ENCODE measurements at places on chromosomes 4 and X. TPM values are rescaled to one million over a fixed set of nuclear protein-coding genes. Genes with fewer than 3 reads are reported as not detected.

MAGEA3 gene
- 0.58 TPM for total RNA-seq

XG gene
- total RNA-seq = 0.30 TPM

FHIP1A gene
- 4.1 TPM for total RNA-seq

ADH1A gene
- total RNA-seq = not detected

SERPINA7 gene
- not detected for total RNA-seq

LARP7 gene
- total RNA-seq = 33.9 TPM

MAGEC1 gene
- total RNA-seq = not detected

RAPGEF2 gene
- 50.9 TPM for total RNA-seq

- DNase-seq = no peak
Measured at GRCh38 chrX:84907324-84907968, 96.2 kb upstream of the APOOL start.

DNA sequence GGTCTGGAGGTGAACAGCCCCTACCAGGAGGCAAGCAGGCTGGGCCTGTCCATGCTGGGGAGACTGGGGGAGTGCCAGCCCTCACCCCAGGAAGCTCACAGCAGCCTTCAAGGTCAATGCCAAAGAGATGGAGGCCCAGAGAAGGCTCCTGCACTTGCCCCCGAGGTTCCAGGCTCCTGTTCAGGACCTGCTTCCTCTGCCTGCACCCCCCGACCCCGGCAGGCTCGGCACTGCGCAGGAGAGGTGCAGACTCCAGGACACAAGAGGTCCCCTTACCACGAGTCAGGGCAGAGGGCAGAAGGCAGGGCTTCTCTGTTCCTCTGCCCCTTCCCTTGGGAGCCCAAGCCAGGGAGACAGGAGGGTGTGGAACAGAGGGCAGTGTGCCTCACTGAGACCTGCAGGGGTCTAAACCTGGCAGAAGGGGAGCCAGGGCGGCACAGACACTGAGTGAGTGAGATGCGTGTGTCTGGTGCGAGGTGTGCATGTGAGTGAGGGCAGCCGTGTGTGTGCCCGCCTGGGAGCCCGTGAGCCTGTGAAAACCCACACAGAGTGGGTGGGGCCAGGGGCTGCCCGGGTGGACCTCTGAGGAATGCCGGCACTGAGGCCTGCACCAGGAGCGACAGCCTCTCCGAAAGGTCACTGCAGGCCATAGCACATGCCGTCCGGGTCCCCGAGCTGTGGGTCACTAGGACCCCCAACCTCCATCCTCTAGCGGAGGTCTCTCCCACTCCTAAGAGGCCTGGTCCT, 30.7 kb upstream of the FGFR3 start:
- DNase-seq = no peak

DNA sequence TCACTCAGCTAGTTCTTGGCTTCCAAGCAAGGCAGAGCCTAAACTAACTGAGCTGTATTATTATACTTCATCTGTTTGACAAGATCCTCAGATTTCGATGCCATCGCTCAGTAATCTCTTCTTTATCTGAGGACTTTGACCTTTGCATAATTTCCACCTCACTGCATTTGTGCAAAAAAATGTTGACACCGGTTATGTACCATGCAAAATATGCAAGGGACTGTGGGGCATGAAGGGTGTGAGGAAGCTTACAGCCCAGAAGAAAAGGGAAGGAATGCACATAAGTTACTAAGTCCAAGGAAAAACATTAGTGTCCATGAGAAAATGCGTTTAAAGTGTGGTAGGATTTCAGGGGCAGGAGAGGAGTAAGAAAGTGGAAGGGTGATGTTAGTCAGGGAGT, 295.4 kb downstream of the PACRGL start:
- no peak for DNase-seq

DNA sequence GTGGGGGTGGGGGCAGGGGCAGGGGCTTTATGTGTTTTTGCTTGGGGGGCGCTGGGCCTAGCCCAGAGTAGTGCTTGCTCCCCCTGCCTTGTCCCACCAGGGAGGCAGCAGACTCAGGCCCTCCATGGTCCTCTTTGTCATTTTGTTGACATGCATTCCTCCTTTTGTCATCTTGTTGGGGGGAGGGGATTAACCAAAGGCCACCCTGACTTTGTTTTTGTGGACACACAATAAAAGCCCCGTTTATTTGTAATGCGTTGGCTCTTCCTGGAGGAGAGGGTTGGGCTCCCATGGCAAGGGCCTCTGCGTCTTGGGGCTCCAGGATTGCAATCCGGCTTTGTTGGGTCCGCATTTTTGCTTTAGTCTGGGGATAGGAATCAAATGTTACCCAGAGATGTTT, 2.2 kb downstream of the EMD start:
- DNase-seq = no peak

- DNase-seq = no peak
Measured at GRCh38 chr4:143441678-143442077, 71.8 kb upstream of the SMARCA5 start.

DNA sequence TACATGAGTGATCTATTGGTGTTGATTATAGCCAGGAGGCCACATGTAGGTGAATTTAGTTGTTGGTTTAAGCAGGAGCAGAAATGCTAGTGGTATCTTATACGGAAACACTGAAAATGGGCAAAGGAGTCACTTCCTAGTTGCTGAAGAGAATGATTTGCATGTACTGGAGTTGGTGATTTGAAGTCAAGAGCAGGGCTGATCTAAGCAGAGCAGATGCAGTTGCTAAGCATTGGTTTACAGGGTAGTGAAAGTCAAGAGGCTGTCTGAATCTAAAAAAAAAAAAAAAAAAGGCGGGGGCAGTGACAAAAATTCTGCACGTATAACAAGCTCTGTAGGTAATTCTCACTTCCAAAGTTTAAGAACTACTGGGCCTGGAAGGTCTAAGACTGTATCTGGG, 90.4 kb upstream of the HPRT1 start:
- no peak for DNase-seq

GRCh38 chr4:1628892-1629698, 55.0 kb downstream of the FAM53A start:
- no peak for DNase-seq

DNA sequence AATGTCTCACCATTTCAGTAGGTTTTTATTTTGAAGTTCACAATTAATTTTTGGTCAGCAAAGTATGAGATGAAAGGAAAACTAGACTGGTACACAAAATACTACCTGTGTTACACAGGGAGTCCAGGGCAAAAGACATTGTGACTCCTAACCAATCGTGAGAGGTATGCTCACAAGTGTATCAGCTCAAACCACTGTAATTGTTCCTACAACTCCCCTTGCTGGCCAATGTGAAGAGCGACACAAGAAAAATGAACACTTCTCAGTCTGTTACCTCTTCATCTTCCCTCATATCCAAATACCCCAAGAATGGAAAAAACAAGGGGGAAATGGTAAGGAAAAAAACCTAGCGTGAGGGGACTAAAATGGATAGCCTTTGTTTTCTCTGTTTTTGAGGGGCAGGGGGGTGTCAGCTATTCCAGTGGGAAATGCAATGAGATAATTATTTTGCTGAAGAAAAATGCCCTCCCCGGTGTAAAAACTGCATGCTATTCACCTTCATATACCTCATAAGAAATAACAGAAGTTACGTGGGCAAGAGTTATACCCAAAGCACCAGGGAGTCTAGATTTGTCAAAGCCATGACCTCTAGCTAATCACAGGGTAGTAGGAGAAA, 30.6 kb upstream of the NSUN7 start:
- peak; percentile 47 for DNase-seq

GRCh38 chr4:27360790-27361267, 500.2 kb downstream of the STIM2 start:
- DNase-seq = peak; percentile 84

DNA sequence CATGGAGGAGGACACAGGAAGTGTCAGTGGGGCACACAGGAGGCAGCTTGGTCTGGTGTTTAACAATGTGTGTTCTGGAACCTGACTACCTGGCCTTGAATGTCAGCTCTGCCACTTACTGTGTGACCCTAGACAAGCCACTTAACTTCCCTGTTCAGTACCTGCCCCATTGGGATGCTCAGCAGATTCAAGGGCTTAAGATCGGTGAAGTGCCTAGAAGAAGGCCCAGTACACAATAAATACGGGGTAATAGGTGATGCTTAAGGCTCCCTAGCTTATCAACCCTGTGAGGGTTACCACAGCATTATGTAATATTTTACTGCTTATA, 1.6 kb upstream of the CHIC2 start:
- no peak for DNase-seq

- DNase-seq = peak; percentile 98
Measured at GRCh38 chr4:138953961-138954371, 61.6 kb upstream of the NOCT start.

DNA sequence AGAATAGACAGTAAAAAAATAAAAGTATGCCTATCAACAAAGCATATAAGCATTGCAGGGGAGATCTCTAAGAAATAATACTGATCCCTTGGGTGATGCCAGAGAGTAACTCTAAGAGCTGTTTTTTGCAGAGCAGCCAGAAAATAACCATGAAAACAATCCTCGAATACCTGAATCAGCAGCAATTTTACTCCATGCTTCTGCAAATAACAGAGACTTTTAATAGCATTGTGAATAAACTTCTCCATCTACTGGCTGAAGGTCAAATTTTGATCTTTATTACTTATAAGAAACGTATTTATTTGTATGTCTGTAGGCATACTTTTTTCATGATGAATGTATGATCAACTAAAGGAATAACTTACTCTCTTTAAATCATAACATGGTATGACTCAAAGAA, 334.5 kb downstream of the GALNTL6 start:
- DNase-seq = peak; percentile 1

DNA sequence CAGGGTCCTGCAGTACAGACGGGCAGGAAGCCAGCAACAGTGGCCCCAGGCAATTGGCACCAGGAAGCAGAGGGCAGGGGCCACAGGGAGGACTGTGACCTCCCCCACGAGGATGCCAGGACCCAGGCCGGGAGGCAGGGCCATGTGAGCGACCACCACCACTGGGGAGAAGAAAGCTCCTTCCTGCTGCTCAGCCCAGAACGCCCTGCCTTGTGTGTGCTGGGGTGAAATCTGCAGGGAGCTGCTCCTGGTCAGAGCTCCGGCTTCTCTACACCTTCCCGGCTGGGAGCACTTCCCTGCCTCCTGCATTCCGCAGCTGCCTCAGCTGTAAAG, 100.4 kb downstream of the HMX1 start:
- no peak for DNase-seq

DNA sequence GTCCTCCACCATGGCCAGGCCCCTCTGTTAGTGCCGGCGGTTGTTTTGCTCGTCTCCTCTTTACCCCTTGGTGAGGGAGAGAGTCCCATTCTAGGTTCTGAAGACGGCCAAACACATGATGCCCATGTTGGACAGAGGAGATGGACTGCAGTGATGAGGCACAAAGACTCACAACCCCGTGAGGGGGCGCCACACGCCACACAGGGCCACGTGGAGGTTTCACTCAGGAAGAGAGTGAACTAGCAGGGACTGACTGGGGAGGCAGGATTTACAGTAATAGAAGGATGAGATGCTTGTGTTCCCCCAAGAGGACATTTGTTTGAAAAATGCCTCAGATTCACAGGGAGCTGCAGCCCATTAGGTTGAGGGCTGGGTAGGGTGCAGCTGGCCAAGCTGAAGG, 655.3 kb upstream of the FRG1 start:
- no peak for DNase-seq

DNA sequence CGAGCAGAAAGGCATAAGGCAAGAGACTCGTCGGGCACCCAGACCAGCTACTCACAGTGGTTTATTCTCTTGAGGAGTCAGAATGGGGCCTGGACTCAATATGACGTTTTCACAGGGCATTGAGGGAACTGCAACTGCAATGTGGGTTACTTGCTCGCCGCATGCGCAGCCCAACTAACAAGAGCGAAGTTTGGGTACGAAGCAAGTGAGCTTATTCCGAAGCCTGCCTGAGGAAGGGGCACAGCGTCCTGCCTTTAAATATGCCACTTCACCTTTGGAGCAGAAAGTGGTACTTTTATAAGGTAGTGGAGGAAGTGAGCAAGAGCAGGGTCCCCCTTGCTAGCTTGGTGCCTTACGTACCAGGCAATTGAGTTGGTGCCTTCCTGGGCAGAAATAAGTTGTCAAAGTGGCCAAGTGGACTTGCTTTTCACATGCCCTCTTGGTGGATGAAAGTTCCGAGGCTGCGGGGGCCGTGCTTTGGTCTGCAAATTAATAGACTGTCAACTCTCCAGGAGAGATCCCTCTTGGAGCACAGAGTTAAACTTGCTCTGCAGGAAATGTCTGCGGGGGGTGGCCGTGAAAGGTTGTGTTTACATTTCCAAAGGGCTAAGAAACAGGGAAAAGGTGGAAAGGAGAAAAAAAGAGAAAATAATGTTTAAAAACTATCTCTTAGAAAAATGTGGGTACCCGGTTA, 480.4 kb downstream of the TRIML1 start:
- DNase-seq = no peak

- peak; percentile 83 for DNase-seq
Measured at GRCh38 chr4:183284965-183285364, 35.1 kb downstream of the CLDN22 start.

- DNase-seq = no peak
Measured at GRCh38 chrX:85905851-85906250, 141.5 kb downstream of the CHM start.

GRCh38 chr4:122584519-122584918, 36.3 kb downstream of the IL21 start:
- DNase-seq = peak; percentile 81

DNA sequence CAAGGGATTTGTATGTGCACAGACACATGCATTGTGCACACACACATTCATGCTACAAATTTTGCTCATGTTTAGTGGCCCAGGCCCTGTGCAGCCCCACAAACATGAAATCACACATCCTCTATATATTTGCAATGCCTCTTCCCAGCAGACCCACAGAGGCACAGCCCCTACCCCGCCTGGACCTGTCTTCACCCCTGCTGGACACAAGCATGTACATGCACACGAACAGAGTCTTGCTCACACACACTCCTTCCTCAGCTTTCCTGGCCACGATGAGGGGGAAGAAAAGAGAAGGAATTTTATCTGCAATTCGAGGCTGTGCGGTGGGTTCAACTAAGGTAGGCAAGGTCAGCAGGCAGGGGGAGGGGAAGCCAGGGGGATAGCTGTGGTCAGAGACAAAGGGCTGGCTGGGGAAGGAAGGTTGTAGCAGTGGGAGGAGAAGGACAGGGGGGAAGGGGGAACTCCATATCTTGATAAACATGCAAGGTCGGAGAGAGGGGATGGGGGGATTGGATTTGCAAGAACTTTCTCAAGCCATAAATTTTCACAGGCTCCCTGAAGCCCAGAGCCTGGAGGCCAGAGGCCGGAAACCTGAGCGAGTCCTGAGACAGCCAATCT, 156.4 kb downstream of the EFNB1 start:
- no peak for DNase-seq

DNA sequence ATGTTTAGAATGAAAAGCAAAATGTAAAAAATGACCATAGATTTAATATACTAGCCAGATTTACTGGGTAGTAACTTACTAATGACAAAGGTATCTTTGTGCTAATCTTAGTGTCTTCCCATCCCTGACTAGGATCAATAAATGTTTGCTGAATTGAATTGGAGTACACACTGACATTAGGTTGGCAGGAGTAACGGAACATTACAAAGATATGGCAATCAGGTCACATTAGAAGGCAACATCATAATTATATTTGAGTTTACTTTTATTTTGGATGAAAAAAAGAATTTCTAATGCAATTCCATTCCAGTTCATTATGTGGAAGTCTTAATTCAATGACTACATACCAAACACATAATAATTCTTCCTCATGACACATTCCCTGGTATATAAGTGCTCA, 77.8 kb downstream of the MID1 start:
- DNase-seq = no peak

Measured in astrocyte (in vitro differentiated cells and primary cell).